Activated gamma-delta T cell treated with anti-CD3 and anti-CD28 coated beads, Interleukin-2, amount 50 U/mL, for 16 hours (primary cell): ENCODE measurements at places on chromosomes 13 and 19.

GRCh38 chr13:91314888-91315287, 32.6 kb upstream of the MIR17HG start:
- no peak for DNase-seq

DNA sequence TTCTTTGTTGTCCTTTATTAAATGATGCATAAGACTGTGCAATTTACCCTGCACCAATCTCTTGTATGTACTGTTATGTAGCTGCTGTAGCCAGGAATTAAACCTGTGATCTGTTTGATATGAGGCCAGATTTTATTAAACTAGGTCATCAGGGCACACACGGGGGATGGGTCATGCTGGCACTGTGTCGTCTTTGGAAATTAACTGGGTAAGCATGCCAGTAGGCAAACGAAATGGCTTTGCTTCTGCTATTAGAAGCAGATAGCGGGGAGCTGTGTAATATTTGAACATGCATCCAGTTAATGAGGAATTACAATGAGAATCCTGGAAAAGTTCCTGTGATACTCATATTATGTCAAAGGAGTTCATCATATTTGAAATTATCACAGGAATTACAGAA, 23.5 kb downstream of the MTUS2 start:
- DNase-seq: no peak

DNA sequence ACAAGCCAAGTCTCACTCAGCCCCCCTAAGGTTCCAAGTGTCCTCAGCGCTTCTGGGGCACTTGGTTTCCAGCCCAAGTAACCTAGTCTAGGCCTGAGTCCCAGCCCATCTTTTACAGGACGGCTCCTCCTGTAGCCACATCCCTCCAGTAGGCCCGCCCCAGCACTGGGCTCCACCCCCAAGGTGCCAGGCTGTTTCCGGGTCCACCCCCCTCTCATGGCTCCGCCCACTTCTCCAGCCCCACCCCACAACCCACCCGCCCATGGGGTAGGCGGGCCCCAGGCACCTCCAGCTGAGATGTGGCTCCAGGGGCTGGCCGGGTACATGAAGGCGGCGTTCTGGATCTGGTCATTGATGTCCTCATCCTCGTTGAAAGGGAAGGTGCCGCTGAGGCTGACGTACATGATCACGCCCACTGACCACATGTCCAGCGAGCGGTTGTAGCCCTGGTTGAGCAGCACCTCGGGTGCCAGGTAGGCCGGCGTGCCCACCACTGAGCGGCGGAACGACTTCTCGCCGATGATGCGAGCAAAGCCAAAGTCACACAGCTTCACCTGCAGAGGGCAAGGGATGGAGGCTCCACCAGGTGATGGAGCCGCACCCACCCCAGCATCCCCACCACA, 17.2 kb upstream of the DACT3 start:
- peak; percentile 14 for DNase-seq

DNA sequence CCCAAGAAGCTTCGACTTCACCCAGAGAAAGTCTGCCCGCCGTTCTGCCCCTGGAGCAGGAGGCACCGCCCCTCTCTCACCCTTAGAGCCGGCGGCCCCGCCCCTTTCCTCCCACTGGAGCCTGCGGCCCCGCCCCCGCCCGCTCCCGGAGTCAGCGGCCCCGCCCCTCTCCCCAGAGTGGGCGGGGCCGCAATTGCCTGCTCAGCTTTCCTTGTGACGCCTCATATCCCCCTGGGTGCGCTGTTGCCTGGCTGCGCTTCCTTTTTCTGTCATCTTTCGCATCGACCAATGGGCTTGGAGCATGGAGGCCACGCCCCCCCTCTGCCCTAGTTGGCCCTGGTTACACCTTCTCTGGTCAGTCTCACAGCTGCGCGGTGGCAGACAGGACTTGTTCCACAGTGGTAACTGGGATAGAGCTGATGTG, 38.2 kb upstream of the ZNF492 start:
- DNase-seq: no peak

DNA sequence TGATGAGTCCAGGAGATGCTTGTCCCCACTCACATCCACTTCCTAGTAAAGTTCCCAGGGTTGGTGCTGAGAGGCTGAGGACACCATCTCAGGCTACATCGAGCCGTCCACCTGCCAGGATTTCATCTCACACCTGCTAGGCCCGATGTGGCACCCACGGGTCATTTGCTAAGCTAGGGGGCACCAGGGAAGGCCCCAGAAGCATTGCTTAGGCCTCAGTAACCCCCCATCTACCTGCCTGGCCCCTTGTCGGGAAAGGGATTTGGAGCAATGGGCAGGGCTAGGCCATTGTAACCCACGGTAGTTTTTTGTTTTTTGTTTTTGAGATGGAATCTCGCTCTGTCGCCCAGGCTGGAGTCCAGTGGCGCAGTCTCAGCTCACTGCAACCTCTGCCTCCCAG, 51.8 kb downstream of the F2RL3 start:
- DNase-seq: no peak

DNA sequence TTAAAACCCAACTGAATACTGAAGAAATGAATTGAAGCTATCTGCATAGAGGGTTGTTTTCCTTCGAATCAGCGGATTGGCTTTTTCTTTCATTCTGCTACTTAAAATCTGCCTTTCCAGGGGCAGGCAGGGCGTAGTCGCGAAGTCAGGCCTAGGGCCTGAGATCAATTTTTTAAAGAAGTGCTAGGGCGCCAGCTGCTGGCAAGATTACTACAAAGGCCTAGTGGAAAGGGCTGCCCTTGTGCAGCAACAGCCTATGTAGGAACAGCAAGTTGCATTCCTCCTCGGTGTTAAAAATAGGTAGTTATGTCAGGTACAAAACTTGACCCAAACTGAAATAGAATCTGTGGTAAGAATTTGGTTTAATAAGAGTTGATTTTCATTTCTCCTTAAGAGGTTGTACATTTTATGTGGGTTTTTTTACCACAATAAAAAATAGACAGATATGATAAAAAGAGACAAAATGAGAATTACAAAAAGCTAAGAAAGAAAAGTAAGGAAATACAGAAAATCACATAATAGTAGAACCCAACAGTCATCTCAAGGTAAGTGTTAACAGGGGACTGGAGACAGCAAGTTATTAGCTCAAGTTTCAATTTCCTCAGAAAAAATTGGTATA, 9.5 kb upstream of the URAD start:
- DNase-seq: no peak

DNA sequence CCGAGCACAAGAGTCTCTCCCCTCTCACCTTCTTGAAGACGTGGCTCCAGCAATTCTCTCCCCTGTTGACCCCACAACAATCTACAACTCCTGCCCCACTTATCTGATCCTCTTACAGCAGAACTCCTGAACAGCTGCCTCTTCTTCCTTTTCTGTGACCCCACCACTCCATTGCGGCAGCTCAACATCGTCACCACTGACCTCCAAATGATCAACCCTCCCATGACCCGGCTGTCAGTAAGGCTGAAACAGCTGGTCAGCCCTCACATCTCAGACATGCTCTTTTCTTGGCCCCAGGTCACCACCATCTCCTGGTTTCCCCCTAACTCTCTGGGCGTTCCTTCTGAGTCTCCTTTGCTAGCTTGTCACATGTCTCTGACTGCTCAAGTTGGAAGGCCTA, 1.8 kb downstream of the EXOSC5 start:
- no peak for DNase-seq

DNA sequence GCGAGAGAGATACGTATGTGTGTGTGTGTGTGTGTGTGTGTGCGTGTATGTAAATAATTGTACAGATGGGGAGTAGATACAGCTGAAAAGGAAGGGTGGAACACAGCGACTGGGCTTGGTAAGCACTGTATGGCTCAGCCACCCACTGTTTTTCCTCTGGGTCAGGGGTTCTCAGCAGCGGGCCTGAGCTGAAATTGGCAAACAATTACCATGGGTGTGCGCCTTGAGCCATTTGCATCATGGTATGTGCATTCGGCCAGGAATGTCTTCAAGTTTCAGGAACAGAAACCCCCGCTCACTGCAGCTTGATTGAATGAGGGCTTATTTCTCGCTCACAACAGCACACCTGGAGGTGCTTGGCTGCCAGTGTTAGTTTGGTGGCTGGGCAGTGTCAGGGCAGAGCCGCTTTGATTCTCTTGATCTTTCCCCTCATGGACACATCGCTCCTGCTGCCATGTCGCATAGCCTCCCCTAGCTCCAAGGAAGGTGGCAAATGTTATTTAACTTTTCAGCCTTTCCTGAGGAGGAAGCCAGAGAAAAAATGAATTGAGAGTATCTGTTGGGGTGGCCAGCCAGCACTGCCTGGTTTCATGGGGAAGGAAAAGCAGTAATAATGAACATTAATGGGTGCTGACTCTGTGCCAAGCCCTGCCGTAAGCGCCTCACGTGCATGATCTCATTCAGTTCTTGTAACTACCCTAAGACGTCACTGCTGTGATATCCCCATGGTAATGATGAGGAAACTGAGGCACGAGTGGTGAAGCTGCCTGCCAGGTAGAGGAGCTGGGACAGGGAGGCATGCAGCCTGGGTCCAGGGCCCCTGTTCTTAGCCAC, 126.9 kb downstream of the SIPA1L3 start:
- no peak for DNase-seq

- DNase-seq: no peak
Measured at GRCh38 chr13:33918199-33918932, 100.4 kb downstream of the RFC3 start.

GRCh38 chr19:38250821-38251563, 5.2 kb downstream of the PPP1R14A start:
- no peak for DNase-seq

DNA sequence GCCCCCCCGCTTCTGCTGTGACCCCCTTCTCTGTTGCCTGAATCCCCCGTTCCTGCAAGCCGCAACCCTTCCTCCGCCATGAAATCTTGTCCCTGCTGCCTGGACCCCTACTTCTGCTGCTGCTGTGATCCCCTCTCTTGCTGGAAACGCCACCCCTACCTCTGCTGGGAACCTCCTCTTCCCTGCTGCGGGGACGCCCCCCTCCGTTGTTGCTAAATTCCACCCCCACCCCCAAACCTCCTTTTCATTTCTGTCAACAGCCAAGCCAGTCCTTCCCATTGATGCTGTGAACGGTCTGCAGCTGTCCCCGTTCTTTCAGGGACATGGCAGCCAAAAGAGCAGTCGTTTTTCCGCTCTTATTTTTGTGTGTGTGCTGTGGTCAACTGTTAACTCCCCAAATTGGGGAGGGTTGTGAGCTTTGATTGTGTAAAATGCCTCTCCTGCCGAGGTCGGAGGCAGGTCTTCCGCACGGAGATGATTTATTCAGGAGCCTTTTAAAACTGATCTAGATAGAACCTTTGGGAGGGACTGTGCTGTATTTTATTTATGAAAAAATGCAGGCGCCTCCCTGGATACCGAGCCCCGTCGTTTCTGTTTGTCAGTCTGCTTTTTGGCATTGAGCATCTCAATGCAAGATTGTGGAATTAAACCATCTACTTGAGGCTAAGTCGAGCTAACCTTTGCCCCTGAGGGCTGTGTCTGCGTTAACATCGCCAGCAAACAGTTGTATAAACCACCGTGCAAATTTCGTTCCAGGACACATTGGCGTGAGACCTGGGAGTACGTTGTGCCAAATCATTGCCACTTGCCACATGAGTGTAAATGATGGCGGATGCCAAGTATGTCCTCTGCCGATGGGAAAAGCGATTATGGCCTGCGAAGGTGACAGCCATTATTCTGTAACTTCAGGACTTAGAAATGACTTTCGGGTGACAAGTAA, 27.9 kb upstream of the NDUFS7 start:
- no peak for DNase-seq

DNA sequence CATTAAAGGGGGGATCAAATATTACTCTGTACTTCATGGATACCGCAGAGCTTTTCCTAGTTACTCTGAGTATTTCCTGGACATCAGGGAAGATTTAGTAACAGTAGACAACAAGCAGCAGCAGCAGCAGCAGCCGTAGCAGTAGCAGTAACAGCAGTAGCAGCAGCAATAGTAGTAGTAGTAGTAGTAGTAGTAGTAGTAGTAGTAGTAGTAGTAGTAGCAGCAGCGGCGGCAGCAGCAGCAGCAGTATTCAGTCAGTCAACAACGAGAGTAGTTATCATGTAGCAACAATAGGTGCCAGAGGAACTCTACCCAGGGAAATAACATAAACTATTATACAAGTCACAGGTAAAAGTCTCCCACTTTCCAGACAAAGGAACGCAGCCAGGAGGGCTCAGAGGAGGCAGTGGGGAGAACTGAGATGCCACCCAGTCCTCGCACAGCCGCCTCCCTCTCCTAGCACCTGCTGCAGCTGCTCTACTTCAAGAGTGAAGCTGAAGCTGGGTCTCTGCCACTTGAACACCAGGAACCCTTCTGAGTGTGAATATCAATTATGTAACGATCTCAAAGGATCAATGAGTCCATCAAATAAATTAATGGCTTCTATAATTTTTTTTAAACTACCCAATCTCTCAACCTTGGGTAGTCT, 1.3 kb upstream of the DOCK9 start:
- no peak for DNase-seq

- DNase-seq: no peak
Measured at GRCh38 chr13:75422028-75422427, 59.9 kb downstream of the TBC1D4 start.

DNA sequence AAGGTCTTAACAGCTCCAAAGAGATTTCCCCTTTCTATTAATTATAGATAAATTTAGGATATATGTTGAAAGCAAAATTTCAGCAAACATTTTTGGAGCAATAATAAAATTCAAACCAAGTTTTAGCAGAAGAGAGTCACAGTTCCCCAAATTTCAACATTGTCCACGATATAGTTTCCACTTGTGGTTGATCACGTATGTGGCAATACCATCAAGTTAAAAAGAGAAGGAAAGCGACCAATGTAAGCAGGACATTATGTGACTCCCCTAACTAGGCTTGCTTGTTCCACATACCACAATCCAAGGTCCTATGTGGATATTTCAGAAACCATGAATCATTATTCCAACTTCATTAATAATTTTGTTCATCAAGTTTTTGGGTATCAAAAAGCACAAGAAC, 52.8 kb downstream of the ELF1 start:
- no peak for DNase-seq

DNA sequence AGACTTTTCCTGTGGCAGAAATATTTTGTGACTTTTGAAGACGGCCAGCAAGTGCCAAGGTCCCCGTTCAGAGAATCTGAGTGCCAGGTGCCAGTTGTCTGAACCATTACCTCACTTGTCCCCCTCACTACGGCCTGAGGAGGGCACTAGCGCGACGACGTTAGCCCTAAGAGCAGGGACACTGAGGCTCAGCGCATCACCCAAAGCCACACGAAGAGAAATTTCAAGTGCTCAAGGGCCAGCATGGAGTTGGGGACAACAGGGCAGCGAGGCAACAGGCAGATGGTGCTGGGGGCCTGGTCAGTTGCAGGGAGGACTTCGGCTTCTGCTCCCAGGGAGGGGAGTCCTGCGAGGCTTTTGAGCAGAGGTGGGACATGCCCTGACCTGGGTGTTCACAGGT, 9.5 kb upstream of the TYK2 start:
- no peak for DNase-seq

DNA sequence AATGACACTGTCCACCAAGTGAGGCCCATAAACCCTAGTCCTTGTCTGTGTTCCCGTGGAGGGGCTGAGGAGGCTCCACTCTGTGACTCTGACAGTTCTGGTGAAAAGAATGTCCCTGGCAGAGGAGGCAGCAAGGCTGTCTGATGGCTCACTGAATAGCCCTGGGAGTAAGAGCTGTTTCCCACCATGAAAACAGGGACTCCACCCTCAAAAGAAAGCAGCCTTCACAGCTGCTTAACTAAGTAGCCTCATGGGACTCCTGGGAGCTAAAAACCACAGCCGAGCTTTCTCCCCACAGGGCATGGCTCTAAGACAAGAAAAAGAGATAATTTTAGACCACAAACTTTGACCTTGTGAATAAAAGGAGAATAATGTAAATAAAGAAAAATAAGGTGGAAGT, 135.1 kb upstream of the FRY start:
- no peak for DNase-seq

GRCh38 chr13:55577082-55577846, 1563.5 kb upstream of the PRR20A start:
- no peak for DNase-seq

GRCh38 chr19:38049105-38049649, 142.2 kb downstream of the SIPA1L3 start:
- peak; percentile 33 for DNase-seq
